ENCODE measurements at places on chromosomes 12 and 14.
A peak's percentile ranks its signal among the peaks of the same experiment; 100 is the strongest.

DNA sequence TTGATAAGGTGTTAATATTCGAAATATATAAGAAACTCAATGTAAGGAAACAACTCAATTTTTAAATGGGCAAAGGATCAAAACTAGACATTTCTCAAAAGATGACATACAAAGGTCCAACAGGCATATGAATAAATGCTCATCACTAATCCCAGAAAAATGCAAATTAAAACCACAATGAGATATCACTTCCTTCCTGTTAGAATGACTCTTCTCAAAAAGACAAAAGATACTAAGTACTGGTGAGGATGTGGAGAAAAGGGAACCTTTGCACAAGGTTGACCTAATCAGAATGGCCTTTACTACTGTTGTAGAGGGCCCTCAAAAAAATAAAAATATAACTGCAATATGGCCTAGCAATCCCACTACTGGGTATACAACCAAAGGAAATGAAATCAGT is 383.4 kb downstream of the KCNH5 start:
- DNase-seq: no peak

DNA sequence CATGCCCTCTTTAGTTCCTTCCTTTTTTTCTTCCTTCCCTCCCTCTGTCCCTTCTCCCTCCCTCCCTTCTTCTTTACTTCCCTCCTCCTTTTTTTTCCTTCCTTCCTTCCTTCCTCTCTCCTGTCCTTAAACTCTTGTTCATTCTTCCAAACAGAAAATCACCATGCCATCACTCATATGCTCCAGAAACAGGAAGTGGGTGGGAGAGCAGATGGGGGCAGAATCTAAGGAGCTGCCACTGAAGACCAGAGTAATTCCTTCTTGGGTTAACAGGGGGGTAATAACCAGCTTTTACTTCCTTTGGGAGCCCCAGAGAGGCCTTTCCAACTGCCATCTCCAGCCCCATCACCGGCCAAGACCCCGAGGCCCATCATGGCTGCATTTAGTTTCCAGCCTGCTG is 51.2 kb downstream of the SVOP start:
- DNase-seq: no peak

GRCh38 chr12:105226219-105226618 is 9.8 kb downstream of the APPL2 start:
- no peak for DNase-seq

DNA sequence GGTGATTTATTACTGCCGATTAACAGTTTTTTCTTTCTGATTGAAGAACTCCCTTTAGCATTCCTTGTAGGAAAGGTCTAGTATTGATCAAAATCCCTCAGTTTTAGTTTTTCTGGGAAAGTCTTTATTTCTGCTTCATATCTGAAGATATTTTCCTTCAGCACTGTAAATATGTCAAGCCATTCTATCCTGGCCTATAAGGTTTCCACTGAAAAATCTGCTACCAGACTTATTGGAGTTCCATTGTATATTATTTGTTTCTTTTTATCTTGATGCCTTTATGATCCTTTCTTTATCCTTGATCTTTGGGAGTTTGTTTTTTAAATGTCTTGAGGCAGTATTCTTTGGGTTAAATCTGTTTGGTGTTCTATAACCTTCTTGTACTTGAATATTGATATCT is 55.0 kb upstream of the TMTC1 start:
- no peak for DNase-seq

DNA sequence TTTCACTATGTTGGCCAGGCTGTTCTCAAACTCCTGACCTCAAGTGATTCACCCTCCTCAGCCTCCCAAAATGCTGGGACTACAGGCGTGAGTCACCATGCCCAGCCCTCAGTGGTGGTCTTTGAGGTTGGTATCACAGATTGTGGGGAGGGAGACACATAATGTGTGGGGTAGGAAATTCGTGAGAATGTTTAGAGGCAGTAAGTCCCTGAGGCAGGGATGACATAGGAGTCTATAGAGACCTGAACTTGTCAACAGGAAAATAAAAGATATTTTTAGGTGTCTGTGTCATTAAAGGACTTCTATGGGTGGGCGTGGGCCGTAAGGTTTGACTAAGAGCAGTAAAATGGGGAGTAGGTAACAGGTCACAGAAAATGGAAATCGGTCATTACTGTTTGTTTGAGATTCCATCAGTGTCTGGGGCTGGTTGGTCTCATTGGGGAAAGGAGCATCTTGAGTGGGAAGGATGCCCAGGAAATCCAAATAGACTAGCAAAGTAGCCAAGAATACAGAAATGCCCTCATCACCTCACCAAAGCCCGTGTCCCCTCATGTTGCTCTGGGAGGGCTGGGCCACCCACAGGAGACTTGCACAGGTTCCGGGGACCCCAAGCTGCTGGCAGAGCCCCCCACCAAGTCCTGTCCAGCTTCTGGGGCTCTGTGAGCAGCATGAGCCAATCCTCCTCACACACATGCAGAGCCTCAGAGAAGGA is 63.6 kb upstream of the BCL2L14 start:
- DNase-seq: no peak

DNA sequence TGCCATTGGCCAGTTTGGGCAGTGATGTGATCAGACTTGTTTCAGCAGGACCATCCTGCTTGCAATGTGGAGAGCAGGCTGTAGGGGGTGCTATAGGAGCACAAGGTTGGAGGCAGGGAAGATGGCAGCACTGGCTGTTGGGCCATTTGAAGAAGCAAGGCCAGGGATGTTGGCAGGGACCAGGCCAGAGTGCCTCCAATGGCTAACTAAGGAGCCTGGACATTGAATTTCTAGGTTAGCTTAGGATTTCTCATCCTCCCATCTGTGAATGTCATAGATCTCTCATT is 23.5 kb downstream of the FGF23 start:
- DNase-seq: no peak

GRCh38 chr14:24662753-24663152 is 28.8 kb upstream of the GZMB start:
- no peak for DNase-seq

GRCh38 chr12:70048521-70049250 is 194.5 kb upstream of the CNOT2 start:
- DNase-seq: no peak

DNA sequence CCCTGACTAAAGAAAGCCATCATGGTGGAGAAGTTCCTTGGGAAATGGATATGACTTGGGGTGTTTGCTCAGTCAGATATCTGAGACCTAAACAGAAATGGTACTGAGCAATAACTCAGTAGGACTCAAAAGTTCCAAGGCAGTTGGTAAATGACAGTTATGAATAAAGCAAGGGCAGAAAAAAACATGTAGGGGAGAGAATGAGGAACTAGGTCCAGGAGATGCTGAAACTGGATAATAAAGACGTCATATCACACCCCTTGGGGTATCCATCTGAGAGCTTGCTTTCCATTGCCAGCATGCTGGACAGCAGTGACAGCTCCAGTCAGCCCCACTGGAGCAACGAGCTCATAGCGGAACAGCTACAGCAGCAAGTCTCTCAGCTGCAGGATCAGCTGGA is 37.5 kb downstream of the RPGRIP1 start:
- DNase-seq: no peak

- DNase-seq: no peak
These were observed 25.1 kb downstream of the CPNE8 start for GRCh38 chr12:38880288-38880687.

GRCh38 chr14:90111895-90112534 is 50.2 kb downstream of the KCNK13 start:
- DNase-seq: no peak

GRCh38 chr12:99454539-99455172 is 192.9 kb upstream of the GARIN6 start:
- no peak for DNase-seq

DNA sequence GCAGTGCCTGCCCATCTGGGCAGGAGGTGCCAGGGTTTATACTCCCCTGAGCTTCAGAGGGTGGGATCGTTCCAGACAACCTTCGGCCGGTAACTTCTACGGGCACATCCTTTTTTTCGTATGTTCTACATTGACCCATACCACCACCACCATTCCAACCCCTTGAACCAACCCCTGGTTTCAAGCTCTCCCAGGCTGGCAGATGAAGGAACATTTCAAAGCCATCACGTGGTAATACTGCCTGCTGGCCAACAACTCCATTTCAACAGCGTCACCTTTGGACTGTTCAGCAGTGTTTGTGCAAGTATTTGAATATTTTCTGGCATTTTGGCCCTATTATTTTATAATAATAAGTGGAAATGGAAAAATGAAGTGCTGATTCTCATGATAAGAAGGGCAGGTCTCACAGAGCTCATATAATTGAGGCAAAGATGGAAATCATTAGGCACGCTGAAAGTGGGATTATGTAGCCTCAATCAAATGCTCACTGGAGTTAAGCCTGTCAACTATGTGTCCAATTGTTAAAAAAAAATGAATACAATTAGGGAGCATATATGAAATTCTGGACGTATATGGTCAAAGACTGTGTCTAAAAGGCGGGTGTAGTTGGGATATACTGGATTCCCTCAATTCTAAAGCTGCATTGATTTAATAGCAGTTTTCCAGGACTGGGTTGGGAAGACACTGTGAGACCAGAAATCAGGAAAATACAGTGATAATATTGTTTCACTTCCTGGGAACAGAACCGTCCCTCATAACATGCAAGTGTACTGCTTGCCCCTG is 162.1 kb downstream of the ZFP36L1 start:
- no peak for DNase-seq

- no peak for DNase-seq
These were observed 31.8 kb upstream of the ULK1 start for GRCh38 chr12:131862600-131862993.

DNA sequence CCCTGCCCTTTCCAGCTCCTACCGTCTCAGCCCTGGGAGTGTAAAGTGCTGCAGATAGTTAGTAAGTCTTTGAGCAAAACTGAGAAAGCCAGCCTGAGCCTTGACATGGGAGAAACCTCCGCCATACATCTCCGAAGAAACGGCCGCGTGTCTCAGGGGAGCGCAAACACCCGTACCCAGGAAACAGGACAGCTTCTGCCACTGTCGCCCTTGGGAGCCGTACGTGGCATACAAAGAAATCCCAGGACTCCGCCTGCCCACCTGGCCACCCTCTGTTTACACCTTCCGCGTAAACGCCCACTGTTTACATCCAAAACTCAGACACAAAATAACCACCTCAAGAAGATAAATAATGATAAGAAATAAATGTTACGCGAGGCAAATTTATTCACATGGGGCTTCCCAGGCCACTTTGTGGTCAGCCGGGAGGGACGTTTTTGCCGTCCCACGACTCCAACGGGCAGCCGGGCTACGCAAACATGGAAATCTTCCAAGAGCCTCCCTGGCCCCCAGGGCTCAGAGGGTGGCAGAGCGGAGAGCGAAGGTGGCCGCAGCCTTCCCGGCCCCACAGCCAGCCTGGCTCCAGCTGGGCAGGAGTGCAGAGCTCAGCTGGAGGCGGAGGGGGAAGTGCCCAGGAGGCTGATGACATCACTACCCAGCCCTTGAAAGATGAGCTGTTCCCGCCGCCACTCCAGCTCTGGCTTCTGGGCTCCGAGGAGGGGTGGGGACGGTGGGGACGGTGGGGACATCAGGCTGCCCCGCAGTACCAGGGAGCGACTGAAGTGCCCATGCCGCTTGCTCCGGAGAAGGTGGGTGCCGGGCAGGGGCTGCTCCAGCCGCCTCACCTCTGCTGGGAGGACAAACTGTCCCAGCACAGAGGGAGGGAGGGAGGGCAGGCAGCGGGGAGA is at the start of gene BDKRB2:
TSS of gene BDKRB2 (plus strand) at position 689 of the 908 bp plus-strand sequence. CDS start 32,269 bp downstream, outside the sequence.
- peak; percentile 68 for DNase-seq

GRCh38 chr14:28323951-28324741 is 442.4 kb upstream of the FOXG1 start:
- DNase-seq: no peak

GRCh38 chr14:54756656-54757392 is 145.8 kb downstream of the GCH1 start:
- DNase-seq: no peak

DNA sequence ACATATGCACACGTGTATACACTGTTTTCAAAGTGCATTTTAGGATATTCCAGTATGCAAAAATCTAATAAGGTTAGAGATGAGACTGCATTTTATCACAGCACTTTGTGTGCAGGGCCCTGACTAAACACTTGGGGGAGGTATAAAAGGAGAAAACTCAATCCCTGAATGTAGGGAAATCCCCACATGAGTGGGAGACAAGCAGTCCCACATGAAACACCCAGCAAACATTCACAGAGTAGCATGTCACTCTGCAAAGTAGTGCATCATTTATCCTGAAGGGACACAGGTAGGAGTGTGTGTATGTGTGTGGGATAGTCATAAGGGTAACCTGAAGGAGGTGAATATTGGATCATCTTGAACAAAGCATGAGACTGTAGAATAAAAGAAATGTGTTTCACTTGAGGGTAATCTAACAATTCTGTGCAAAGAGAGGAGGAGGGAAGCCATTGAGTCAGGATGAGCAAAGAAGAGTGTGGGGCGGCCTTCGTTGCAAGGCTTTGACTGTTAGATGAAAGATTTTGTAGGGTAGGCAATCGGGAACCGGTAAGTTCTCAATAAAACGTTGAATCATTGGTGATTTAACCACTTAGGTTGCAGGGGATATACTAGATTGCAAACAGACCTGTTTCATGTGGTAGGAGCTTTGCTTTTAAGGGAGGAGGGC is 2.9 kb downstream of the PRPF40B start:
- DNase-seq: no peak

DNA sequence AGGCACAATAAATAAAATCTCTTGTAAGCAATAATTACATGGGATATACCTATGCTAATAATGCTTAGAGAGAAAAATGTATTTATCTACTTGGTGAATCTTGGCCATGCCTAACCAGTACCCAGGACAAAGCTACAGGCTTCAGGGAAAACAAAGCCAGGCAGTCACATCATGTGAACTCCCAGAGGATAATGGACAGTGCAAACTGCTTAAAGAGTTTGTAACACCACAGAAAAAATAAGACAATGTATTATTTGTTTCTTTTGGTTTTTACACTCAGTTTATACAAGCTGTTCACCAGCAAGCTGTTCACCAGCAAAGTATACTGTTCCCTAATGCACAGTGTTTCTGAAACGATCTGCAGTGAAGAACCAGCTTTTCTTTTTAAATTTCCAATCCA is 38.0 kb downstream of the DICER1 start:
- DNase-seq: no peak

DNA sequence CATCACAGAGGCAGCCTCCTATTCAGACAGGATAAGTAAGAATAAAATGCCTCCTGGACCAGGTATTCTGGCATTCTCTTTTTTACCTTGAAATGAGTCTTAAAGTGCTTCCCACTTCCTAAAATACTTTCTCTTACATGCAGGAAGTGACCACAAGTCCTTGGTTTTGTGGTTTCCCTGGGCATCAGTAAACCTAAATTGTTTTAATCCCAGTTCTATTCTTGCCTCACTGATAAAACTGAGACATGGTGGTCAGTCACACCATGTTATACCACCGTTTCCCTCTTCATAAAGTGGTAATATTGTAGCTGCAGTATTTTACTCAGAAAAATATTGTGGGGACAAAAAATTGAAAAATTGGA is 1.2 kb upstream of the SALL2 start:
- no peak for DNase-seq

GRCh38 chr14:85233756-85234155 is 296.2 kb upstream of the FLRT2 start:
- no peak for DNase-seq

- DNase-seq: no peak
These were observed 30.6 kb downstream of the RASSF9 start for GRCh38 chr12:85805654-85806053.

Data from NCI-H1436 (cell line).